Daoy (cell line): ENCODE measurements at places on chromosomes 5 and 9.

DNA sequence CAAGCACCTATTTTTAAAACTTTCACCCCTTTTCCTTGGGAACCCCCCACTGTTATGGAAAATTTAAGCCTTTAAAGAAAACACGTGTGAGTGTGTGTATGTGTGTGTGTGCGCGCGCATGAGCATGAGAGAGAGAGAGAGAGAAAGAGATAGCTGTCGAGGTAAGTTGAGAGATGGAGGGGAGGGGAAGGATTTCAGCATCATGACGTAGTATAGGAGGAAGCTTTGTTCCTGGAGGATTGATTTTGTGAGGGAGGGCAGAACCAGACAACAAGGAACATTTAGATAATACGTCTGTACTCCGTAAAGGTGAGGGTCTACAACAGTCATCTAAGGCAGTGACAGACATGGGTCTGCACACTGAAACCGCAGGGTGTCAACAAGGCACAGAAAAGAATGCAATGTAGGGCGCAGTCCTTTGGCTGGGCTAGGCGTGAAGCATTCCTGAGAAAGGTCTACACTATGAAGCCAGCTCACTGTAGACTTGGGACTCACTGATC lies 227.7 kb downstream of the SMARCA2 start:
- DNase-seq, result no peak

- DNase-seq, result no peak
Observed at GRCh38 chr9:87653941-87654340, 72.0 kb upstream of the CTSL start.

- DNase-seq, result no peak
Observed at GRCh38 chr9:87596862-87597261, 99.2 kb downstream of the DAPK1 start.

- DNase-seq, result no peak
Observed at GRCh38 chr9:122291458-122291857, 26.8 kb downstream of the MRRF start.

DNA sequence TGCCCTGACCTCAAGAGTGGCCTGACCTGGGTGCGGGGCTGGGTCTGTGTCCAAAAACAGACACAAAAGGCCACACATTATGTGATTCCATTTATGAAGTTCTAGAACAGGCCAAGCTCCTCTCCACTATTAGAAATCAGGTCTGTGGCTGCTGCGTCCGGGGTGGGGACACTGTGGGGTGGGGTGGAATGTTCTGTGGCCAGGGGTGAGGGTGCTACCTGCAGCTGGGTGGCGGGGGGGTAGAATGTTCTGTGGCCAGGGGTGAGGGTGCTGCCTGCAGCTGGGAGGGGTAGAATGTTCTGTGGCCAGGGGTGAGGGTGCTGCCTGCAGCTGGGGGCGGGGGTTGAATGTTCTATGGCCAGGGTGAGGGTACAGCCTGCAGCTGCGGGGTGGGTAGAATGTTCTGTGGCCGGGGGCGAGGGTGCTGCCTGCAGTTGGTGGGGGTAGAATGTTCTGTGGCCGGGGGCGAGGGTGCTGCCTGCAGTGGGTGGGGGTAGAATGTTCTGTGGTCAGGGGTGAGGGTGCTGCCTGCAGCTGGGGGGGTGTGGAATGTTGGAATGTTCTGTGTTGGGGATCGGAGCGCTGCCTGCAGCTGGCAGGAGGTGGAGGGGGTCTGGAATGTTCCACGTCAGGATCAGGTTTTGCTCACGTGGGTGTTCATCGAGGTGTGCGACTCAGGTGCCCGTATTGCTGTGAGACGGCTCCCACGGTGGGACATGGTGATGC lies 8.3 kb downstream of the LCN12 start:
- DNase-seq, result no peak

GRCh38 chr9:99858087-99858486 lies 36.4 kb downstream of the NR4A3 start:
- DNase-seq, result no peak

GRCh38 chr5:24280215-24280614 lies 364.6 kb downstream of the CDH10 start:
- DNase-seq, result no peak

- DNase-seq, result no peak
Observed at GRCh38 chr5:1558944-1559343, 35.2 kb upstream of the LPCAT1 start.

DNA sequence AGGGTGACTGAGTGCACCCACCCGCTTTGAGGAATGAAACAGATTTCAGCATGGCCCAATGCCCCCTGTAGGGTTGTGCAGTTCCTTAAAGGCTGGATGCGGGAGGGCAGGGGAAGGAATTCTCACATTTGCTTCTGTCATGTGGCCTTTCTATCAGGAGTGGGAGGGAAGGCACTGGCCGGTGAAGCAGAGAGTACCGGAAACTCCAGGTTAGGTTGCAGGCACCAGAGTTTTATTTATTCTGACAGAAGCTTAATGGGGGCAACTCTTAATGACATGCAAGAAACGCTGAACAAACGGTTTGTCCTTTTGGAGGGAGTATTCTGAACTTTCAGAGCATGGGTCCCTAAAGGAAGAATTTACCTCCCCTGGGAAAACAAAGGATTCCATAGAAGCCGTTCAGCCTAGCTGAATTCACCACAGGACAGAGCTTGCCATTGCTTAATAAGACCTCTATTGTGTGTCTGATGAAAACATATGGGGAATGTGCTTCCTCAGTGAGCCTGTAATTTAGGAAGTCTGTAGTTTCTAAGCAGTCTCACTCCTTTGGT lies 44.1 kb upstream of the EQTN start:
- no peak for DNase-seq

DNA sequence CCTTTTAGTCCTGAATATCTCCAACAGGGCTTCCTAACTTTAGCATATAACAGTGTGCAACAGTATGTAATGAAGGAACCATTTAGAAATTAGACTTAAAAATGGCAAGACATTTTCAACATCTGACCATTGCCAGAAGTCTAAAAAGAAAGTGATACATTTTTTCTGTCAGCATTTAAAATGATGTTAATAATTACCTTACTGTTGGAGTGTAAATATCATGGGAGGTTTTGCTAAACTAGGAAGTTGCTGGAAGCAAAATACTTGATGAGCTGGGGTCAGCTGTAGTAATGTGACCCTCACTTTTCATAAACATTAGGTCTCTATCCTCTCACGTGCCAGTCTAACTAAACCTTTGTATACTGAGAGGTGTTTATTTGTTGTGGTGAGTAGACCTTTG lies 68.8 kb downstream of the NTRK2 start:
- DNase-seq, result no peak

DNA sequence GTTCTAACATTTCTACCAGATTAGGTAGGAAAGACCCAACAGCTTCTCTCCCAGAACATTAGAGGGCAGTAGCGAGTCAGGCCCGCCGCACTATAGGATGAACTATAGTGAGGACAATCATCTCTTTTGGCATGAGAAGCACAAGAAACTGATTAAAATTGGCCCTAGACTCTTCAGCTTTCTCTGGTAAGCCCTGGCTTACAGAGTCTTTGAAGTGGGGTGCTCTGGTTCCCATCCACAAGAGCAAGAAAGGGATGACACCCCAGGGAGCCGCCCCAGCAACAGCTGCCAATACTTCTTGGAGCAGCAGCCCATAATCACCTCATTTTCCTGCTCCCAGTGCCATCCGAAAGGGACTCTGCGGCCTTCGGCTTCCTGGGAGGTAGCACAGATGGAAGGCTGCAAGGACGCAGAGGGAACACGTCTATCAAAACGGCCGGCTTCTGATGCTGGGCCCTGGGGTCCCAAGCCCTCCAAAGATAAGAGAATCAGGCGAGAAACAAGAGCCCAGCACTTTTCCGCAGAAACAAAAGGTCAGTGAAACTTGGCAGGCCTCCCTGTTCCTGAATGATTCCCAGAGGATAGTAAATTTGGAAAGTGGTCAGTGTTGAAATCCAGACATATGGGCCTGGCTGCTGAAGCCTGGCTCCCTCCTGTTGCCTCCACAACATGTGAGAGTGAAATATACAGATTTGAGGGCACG lies 69.3 kb downstream of the HSD17B3 start:
- peak; percentile 64 for DNase-seq

- DNase-seq, result no peak
Observed at GRCh38 chr9:33436445-33436844, 10.9 kb downstream of the AQP3 start.

- no peak for DNase-seq
Observed at GRCh38 chr5:163861670-163862069, 356.3 kb downstream of the MAT2B start.

DNA sequence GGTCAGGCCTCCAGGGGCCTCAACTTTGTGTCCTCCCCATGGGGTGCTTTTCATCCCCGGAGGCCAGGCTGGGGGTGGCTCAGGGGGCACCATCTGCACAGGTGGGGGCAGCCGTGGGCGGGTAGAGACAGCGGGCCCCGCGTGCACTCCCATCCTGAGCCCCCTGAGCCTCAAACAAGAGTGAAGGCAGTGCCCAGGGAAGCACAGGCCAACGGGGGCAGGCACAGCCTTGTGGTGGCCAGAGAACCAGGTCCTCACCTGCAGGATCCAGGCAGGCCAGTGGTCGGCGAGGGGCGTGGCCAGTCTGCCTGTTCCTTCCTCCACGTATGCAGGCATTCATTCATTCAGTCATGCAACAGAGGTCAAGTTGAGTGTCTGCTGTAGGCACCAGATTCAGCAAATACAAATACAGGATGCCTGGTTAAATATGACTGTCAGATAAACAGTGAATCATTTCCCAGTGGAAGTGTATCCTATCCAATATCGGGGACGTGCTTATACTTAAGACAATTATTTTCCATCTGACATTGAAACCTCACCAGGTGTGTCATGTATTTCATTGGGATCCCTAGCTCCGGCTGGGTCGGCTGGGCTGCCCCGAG lies 22.3 kb downstream of the KCNT1 start:
- no peak for DNase-seq

- DNase-seq, result no peak
Observed at GRCh38 chr5:177003649-177004048, 2.9 kb downstream of the UIMC1 start.
